ENCODE measurements at places on chromosomes 12 and 14.

- no peak for DNase-seq
These were observed 27.3 kb downstream of the CLEC6A start for GRCh38 chr12:8483079-8483478.

DNA sequence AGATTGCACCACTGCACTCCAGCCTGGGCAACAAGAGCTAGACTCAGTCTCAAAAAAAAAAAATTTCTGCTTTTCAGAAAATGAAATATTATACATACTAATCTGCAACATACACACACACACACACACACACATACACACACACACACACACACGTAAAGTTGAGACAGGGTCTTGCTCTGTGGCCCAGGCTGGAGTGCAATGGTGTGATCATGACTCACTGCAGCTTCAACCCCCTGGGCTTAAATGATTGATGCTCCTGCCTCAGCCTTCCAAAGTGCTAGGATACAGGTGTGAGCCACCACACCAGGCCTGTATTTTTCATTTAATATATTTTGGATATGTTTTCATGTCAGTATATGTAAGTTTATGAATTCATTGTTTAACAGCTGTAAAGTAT is 18.8 kb upstream of the WDR20 start:
- no peak for DNase-seq

GRCh38 chr12:73973486-73973885 is 564.1 kb upstream of the ATXN7L3B start:
- DNase-seq: no peak

- DNase-seq: no peak
These were observed 198.9 kb downstream of the BMP4 start for GRCh38 chr14:53757732-53758131.

DNA sequence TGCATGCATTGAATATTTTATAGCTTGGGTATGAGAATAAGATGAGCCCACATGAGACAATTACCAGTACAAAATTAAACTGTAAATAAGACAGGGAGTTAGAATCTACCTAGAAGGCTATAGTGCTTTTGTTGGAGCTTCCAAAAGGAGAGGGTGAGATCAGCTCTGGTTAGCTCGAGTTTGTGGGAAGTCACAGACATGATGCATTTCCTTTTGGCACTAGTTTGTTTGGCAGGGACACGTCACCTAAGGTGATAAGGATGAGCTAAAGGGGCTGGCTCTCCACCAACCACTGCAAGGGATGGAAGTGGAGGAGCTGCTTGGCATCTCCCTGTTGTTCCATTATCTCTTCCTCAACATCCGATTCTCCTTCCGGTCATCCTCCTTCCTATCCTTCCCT is 48.5 kb upstream of the CPM start:
- DNase-seq: no peak

DNA sequence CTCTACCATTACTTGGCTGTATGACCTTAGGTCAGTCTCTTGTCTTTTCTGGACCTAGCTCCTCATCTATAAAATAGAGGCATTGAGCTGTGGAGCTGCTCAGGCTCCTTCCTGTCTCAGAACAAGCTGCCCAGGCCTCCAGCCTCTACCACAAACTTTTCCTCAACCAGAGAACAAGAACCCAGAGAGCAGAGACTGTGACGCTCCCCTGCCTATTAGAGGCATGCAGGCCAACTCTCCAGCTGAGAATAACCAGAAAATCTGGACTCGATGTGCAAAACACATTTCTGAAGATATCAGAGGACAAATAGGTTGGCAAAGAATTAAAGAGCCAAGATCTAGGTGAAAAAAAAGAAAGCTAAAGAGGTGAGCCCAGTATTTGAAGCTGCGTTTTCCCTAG is 17.8 kb upstream of the PNMA1 start:
- no peak for DNase-seq

DNA sequence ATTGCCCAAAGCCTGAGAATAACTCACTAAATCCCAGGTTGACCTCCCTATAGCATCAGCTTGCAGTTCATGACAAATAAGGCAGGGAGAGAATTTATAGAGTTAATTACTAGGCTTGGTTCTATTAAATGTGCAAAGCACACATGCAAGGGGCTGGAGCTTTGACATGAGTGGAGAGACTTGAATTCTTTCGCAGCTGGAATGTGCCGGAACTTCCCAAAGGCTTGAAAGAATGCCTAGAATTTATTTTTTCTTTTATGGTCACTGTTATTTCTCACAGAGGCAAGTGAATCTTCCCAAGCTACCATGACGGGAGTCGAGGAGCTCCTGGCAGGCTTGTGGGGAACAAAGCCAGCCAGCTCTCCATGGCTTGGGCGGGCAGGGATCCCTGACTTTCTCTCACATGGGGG is 95.5 kb upstream of the USP44 start:
- no peak for DNase-seq

GRCh38 chr12:88360343-88360742 is 218.2 kb downstream of the TMTC3 start:
- DNase-seq: no peak

DNA sequence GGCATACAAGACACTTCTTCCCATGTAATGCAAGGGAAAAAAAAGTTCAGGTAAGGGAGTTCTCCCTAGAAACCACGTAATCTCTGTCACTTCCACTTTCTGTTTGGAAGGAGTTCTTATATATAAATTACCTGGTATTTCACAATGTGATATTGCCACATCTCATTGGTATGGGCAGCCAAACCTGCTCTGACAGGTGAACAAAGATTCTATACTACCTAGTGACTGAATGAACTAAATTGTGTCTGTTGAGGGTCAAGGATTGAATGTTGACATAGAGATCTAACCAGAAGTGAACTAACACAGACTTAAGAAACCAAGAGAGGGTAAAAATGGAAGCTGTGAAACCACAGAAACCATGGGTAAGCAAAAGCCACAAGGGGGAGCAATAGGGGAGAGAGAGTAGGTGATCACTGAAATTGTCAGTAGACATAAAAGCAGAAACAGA is 161.3 kb downstream of the RPL10L start:
- no peak for DNase-seq

- no peak for DNase-seq
These were observed 306.7 kb upstream of the E2F7 start for GRCh38 chr12:77372026-77372425.

DNA sequence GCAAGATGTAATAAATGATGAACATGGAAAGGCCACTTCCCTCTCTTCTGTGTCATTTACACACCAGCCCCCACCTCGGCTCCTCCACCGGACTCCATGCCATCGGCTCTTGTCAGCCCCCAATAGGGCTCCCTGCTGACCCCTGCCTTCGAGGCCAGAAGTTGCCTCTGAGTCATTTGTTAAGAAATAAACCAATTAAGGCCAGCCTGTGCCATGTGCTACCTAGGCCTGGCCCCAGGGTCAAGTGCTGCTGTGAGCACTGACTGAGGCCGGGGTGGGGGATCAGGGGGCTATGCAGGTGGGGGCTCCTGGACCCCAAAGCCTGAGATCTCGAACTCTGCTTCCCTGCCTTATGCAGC is 53.2 kb downstream of the TESC start:
- DNase-seq: no peak

- no peak for DNase-seq
These were observed 551.0 kb downstream of the SNAPC1 start for GRCh38 chr14:62313212-62313611.

- DNase-seq: peak; percentile 46
These were observed 77.2 kb downstream of the SERPINA3 start for GRCh38 chr14:94689218-94689984.

- no peak for DNase-seq
These were observed 404.3 kb upstream of the NOVA1 start for GRCh38 chr14:27002179-27002578.

- DNase-seq: no peak
These were observed 330.2 kb downstream of the ZFP36L1 start for GRCh38 chr14:68462683-68463082.

GRCh38 chr12:68113644-68114043 is 45.9 kb downstream of the IFNG start:
- peak; percentile 37 for DNase-seq

GRCh38 chr14:51609955-51610283 is 41.8 kb upstream of the FRMD6 start:
- no peak for DNase-seq

GRCh38 chr12:106223485-106224354 is 24.1 kb downstream of the CKAP4 start:
- DNase-seq: peak; percentile 60

DNA sequence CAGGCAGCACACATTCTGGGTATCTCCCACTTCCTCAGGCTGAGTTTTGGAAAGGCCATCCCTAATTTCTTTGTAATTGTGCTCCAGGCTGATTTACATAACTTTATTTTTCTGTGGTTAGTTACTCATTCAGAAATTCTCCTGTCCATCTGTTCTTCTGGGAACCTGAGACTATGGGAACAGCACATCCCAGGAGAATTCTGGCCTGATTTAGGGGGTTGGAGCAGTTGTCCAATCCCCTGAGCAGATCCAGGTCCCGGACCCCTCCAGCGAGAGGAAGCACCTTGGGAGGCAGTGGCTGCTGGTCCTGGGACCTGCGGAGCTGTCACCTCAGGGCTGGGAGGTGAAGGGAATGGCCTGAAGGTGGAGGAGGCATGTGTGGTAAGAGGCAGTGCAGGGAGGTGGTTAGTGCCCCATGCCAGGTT is 40.4 kb downstream of the TSPAN9 start:
- no peak for DNase-seq

DNA sequence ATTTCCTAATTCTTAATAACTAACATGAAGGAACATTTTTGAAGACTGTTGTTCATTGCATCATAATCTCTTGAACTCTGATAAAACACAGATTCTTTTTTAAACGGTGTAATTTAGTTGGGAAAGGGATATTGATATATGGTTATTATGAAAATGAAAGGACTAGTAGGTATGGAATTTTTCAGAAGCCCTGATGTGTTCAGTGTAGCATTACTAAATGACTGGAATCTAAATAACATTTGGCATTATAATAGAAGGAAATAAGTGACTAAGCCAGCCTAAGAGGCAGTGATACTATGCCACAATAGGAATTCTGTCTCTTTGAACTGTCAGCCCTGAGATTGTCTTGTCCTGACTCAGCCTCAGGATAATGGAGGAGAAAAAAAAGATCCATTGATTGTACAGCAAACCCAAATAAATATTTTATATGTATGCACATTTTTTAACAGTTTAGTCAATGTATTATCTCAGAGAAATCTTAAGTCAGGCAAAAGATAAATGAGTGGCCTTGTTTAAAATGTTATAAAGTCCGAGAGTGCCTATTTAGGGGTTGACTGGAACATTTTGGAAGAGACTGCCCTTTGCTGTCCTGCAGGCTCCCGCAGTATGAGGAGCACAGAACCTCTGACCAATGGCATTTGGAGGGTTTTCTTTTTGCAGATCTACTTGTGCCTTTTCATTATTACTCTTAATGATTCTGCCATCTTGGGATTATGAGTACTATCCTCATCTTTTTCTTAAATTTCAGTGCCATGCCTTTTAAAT is 271.2 kb downstream of the EGLN3 start:
- DNase-seq: no peak

DNA sequence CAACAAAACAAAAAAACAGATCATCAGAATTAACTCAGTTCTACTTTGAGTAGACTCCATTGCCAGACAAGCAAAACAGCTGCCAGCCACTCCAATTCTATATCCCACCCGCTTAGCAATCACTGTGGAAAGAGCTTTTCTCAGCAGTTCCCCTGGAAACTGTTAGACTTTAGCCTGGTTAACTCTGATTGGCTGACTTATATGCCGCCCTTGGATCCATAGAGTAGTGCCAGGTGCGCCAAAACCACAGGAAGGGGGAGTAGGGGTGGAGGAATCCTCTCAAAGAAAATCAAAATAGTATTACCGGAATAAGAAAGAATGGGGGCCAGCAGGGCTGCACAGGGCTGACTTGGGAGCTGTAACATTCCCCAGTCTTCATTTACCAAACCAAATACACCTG is 5.4 kb upstream of the EML5 start:
- no peak for DNase-seq

- no peak for DNase-seq
These were observed 1.5 kb downstream of the FOXG1 start for GRCh38 chr14:28767853-28768741.

GRCh38 chr12:97944576-97944975 is 482.0 kb downstream of the RMST start:
- DNase-seq: no peak

GRCh38 chr12:68609998-68610369 is 715 bp upstream of the RAP1B start:
- DNase-seq: no peak

- no peak for DNase-seq
These were observed 37.7 kb upstream of the DUSP6 start for GRCh38 chr12:89389755-89390661.

DNA sequence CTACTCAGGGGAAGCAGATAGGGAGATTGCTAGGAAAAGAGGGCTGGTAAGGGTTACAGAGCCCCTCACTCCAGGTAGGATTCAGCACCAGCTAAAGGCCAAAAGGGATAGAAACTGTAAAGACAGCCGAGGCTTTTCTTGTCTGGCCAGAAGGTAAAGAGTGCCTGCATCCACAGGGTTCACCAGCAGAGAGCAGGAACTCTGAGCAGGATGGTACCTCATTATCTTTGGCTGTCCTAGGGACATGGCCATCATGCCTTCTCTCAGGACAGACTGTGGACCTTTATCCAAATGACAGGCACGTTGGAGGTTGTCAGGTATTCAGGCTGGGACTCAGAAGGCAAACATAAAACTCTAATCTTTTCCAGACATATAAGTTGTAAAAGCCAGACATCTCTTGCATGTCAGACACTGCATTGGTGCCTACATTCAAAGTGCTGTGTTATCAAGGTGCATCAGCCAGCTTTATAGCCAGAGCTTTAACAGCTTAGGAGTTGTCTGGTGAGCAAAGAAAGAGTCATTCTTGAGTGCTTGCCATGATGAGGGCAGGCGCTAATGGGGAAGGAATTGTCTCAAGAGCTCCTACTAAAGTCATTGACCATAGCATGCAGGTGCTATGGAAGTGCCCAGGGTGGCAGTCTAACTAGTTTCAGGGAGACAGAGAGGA is 89.5 kb downstream of the PELI2 start:
- no peak for DNase-seq

- DNase-seq: peak; percentile 28
These were observed 903 bp downstream of the BRF1 start for GRCh38 chr14:105299654-105300541.

GRCh38 chr12:43370263-43370662 is 181.7 kb downstream of the ADAMTS20 start:
- DNase-seq: no peak

All from stimulated activated CD4-positive, alpha-beta T cell treated with anti-CD3 and anti-CD28 coated beads, Interleukin-12 subunit alpha, Interleukin-12 subunit beta, amount 100 ng/mL, for 4 hours (primary cell).